ENCODE measurements at places on chromosomes 1 and 21.

GRCh38 chr1:229019663-229020271, 251.1 kb upstream of the RAB4A start:
- DNase-seq = no peak

DNA sequence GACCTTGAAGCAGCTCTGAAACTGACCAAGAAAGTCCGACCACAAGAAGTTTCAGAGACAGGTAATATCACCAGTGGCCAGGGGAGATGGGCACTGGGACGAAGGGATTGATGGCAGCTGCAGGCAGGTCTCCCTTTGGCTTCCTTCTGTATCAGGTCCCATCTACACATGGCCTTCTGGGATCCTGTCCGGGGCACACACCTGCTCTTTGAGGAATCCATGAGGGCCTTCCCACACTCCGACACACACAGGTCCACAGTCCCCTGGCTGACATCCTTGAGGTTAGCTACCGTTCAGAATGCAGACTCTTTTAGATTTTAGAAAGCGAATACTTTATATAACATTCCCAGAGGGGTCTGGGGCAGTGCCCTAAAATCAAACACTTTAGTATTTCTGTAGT, 26.5 kb upstream of the TMEM125 start:
- no peak for DNase-seq

GRCh38 chr21:44444286-44444931, 10.9 kb upstream of the LRRC3 start:
- no peak for DNase-seq

DNA sequence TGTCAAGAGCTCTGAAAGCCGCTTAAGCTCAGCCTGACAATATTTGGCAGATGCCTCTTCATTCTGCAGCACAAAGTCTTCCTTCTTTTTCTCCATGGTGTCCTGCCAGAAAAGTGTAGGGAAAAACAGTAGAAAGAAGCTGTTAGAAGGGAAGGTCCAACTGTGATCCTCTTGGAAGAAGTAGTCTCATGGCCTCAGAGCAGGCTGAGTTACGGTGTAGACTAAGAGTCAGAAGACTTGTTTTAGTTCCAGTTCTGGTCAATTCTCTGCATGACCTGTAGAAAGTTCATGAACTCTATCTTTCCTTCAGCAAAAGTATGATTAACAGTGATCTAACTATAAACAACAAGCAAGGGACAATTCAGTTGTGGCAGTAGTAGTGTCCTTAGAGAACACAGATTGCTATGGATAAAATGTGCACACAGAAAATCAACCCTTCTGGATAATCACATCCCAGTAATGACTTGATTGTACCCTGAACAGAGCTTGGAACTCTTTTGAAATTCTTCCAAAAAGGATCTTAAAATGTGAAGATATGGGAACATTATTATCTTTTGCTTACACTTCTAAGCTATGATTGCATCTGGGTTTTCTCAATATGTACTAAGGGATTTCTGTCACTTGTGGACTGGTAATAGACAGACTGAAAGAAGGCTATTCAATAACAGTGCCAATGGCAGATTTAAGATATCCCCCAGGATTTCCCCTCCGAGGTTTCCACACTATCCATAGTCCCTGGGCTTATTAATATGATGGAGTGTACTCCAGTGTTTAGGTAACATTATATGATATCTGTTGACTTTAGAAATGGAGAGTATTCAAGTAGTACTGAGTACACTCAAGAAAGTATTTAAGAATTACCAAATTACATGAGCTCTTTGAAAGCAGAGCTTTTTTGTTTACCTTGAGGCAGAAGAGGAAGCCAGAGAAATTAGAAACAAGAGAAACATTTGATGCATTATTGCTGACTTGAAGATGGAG, 22.1 kb upstream of the GBP2 start:
- DNase-seq = no peak

DNA sequence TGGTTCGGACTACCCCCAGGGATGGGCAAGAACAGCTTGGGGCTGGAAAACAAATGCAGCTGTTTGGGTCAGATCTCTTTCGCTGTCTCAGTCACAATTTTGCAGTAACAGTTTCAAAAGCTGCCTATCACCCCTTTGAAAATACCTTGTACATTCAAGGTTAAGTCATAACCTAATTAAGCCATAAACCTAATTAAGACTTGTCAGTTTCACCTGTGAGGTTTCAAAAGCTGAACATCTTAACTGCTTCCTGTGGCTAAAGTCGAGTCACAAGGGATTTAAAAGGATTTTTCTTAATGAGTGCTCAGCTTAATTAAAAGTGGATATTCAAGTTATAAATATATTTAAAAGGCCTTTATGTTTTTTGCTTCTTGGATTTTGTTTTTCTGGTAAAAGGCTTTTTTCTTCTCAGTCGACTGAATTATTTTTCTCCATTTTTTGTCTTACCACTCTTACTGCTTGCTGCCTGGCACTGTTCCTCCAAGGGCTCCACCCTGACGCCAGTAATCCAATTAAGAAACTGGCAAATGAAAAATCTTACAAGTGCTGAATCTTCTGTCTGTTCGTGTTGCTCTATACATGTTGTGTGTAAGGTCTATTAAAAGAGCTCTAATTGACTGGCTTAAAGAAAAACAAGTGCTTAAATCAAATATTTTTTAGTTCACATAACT, 31.3 kb downstream of the CBR1 start:
- no peak for DNase-seq

GRCh38 chr1:156842618-156843300, 16.2 kb downstream of the INSRR start:
- no peak for DNase-seq

GRCh38 chr1:44260792-44261170, 47.5 kb downstream of the DMAP1 start:
- no peak for DNase-seq

GRCh38 chr1:202154766-202155477, 5.5 kb downstream of the PTPN7 start:
- DNase-seq = no peak

- no peak for DNase-seq
Measured at GRCh38 chr1:91770667-91771268, 115.2 kb downstream of the TGFBR3 start.

- no peak for DNase-seq
Measured at GRCh38 chr1:49694251-49694827, 329.4 kb downstream of the AGBL4 start.

- no peak for DNase-seq
Measured at GRCh38 chr21:36803051-36803645, 104.2 kb downstream of the SIM2 start.

DNA sequence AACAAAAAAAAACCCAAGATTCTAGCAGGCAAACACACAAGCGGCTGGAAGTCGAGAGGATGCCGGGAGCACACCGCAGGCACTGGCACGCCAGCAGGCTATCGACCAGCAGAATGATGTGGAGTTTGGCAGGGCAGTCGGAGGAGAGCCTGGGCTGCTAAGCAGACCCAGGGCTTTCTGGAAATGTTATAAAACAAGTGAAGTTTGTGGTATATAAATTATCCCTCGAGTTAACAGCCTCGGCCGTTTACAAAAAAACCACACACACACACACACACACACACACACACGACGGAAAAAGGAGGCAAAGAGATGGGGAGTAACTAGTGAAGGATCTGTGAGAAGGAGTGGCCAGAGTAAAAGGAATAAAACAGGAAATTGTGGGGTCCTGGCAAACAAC, 87.2 kb upstream of the IVNS1ABP start:
- no peak for DNase-seq

DNA sequence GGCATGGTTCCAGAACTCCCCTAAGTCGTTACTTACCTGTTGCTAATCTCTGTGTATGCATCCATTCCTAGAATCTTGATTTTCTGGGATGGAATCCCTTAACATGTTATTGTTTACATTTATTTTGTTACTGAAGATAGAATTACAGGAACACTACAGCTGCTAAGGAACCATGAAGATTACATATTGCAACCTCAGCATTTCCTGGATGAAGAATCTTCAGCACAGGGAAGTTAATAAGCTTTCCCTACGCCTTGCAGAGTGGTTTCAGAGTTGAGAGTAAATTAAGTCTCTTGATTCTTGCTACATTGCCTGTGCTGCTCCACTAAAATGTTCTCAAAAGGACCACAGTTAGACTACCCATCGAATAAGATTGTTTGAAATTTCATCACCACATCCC, 31.4 kb upstream of the GBP6 start:
- DNase-seq = no peak

DNA sequence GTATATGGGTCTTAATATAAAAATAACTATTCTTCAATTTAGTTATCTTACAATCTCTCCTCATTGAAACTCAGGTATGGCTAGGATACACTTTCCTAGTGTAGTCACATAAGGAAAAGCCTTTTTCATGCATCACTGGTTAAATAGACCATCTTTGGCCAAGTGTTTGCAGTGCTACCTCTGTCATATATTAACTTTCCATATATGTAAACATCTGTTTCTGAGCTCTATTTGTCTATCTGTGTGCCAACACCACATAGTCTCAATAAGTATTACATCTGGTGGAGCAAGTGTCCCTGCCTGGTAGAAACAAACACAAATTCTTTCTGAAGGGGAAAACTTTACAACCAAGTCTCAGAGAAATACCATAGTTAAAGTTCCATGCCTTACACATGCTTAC, 134.6 kb downstream of the TSEN15 start:
- DNase-seq = no peak

DNA sequence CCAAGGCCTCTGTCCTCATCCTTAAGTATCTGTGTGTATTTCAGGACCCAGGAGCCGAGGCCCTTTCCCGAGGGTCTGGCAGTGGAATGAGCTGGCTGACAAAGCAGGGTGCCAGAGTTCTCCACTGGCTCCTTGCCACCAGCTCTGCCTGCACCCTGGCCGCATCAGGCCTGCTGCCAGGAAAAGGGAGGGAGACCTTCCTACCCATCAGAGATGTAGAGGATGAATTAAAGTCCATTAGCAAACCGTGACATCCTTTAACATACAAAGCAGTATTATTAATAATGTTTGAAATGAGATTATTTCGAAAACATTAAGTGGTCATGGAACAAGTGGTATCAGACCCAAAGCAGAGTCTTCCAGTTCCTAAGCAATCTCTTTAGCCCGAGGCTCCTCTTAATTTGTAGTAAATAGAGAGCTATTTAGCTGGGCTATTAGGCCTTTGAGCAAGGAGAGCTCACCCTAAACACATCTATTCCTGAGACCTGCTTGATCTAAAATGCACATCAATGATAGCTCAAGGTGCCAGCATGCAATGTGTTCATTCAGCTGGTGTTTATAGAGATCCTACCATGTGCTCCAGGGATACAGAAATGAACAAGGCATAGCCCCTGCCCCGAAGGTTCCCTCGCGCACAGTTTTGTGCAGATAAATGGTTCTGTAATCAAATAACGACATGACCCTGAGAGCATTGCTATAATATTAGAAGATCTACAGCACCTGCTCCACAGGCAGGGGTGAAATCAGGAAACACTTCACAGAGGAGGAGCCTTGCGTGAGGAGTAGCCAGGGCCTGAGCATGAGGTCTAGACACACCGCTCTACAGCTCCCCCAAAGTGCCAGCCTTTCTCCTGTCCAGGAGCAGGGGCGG, 44.0 kb downstream of the FAM163A start:
- DNase-seq = no peak

DNA sequence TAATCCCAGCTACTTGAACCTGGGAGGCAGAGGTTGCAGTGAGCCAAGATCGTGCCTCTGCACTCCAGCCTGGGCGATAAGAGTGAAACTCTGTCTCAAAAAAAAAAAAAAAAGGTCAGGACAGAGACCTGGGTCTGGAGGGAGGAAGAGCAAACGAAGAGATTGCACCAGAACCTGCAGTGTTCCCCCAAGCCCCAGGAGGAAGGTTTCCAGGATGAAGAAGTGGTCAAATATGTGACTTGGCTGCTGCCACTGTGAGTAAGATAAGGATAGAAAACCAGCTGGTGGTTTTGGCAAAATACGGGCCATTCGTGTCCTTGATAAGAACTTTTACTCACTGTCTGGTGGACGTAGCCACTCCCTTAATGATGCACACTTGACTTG, 42.2 kb downstream of the CLDN14 start:
- no peak for DNase-seq

- DNase-seq = no peak
Measured at GRCh38 chr1:33152685-33153432, 29.0 kb downstream of the TRIM62 start.

Measured in activated effector memory CD4-positive, alpha-beta T cell treated with Interleukin-2 at 50 U/mL for 16 hours (primary cell).